ENCODE measurements at places on chromosomes 7 and 10.

DNA sequence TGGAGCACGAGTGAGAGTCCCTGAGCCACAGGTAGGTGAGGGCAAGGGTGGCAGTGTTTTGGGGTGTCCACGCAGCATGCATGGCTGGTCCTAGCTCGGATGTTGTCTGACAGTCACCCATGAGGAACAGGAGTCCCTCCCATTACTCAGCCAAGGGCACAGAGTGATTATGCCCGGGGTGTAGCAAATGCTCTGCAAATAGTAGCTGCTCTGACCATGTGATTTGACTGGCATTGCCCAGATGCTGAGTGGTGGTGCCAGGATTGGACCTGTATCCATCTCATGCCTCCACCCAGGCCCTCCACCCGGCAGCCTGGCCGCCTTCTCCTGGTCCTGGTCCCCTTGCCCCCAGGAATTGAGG lies 150.8 kb downstream of the GRK5 start:
- no peak for DNase-seq

GRCh38 chr7:258476-259190 lies 31.3 kb upstream of the FOXL3 start:
- DNase-seq: no peak

DNA sequence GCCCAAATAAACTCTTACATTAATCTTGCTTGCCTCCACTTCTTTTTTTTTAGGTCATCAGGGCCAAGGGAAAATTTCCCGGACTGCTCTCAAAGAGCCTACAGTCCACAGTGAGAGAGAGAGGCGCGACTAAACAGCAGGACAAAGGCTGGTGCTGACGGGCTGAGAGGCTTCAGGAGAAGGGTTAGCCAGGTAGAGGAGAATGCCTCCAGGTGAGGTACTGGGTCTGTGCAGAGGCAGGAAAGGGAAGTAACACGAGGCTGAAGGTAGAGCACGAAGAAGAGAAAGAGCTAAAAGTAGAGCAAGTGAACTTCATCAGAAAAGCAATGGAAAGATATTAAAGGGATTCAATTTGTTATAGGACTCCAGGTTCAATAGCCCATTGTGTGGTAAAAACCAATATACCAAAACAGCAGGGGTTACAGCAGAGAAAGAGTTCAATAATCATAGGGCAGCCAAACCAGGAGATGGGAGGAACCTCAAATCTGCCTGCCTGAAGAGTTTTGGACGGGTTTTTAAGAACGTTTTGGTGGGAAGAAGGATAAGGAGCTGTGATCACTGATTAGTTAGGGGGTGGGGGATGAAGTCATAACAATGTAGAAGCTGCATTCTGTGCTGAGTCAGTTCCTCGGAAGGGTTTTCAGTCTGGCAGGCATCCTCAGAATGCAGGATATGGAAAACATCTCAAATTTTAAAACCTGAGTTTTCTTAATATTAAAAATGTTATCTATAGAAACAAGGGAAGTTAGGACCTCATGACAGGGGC lies 171.5 kb downstream of the AKR1D1 start:
- DNase-seq: no peak

DNA sequence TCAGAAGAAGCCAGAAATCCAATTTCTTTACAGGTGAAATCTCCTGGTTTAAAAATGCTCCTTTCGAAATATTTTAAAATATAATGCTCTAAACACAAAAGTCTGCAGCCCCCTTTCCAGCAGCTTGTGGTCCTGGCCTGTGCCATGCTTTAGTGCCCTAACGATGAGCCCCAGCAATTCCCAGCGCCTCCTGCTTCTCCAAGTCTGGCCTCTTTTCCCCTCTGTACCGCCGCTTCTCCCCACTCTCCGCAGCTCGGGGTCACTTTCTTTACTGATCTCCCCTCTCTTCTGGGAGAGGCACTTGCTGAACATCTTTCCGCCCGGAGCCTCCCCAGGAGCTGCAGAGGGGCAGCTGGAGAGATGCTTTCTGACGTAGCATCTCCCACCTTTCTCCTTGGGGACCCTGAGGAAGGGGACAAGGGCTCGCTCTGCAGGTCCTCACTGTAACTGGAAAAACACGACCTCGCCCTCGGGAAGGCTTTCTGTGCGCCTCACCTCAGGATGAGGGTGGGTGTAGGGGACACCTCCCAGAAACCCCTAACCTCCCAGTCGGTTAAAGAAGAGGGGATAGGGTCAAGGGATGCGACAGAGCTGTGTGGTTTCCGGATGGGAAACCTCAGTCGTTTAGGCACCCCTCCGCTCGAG lies 565 bp upstream of the INA start:
- DNase-seq: no peak

- no peak for DNase-seq
Measured at GRCh38 chr7:18226598-18226997, 199.0 kb upstream of the PRPS1L1 start.

- no peak for DNase-seq
Measured at GRCh38 chr7:31815796-31816195, 128.8 kb downstream of the PPP1R17 start.

GRCh38 chr7:127632276-127632910 lies 14.5 kb upstream of the PAX4 start:
- DNase-seq: no peak

DNA sequence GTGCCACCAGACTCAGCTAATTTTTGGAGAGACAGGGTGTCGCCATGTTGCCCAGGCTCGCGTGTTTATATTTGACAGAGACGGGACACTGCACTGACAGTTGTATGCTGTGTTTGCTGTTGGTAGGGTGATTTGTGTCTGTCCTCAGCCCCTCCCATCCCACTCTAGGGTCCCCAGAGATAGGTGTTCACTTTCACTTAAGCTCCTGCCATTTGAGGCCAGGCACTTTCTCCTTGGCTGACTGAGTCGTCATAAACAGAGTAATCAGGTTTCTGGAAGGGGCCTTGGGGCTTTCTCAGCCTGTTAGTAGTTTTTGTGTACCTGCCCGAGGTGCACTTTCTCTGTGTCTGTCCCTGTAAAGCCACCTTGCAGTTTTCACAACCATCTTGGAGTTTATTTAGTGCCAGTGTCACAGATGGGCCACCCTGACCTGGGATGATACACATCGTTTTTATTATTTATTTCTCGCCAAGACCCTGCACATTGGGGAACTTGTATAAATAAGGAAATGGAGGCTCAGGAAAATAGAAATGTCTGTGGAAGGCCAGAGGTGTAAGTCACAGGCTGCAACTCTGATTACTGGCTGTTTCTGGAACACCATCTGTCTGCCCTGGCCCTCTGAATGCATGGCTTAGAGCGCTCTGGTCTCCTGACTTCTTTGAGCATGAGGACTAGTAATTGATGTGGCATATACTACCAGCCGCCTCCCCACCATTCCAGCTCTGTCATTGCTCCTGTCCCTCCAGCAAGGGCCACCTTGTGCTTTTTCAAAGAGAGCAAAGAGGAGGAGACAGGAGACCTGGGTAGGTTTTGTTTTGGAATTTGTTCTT lies 81.9 kb upstream of the PDCD4 start:
- DNase-seq: no peak

DNA sequence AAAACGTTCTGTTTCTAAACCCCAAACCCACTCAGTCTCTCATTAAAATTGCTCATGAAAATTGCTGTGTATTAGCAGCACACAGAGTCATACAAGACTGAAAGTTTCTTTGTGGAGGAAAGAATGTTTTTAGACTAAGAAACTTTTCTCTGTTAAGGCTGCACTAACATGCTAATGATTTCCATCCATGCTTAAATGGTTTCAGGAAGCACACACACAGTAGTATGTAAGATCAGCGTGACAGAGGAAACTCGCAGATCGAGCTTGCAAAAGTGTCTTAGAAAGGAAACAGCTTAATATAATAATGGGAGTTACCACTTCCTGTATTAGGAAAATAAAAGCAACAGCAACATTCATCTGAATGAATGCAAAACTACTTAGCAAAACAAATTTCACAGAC lies 112.7 kb downstream of the ICA1 start:
- no peak for DNase-seq

GRCh38 chr10:86848747-86849146 lies 92.3 kb downstream of the BMPR1A start:
- no peak for DNase-seq

GRCh38 chr7:44673324-44673723 lies 66.9 kb downstream of the OGDH start:
- DNase-seq: no peak

DNA sequence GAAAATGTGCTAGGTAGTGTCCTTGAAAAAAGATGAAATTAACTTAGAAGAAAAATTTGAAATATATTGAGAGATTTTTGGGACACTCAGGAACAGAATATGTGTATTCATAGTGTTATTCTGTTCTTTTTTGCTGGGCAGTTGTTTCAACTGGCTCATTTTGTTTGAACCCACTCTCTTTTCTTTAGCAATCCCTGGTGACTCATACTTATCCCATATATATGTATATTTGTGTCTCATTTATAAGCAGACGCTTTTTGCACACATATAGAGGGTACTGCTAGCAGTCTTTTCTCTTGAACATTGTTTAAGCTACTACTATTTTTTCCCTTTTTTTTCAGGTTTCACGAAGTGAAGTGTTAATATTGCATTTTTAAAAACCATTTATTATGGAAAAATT lies 1.9 kb downstream of the EXOC6 start:
- DNase-seq: no peak

DNA sequence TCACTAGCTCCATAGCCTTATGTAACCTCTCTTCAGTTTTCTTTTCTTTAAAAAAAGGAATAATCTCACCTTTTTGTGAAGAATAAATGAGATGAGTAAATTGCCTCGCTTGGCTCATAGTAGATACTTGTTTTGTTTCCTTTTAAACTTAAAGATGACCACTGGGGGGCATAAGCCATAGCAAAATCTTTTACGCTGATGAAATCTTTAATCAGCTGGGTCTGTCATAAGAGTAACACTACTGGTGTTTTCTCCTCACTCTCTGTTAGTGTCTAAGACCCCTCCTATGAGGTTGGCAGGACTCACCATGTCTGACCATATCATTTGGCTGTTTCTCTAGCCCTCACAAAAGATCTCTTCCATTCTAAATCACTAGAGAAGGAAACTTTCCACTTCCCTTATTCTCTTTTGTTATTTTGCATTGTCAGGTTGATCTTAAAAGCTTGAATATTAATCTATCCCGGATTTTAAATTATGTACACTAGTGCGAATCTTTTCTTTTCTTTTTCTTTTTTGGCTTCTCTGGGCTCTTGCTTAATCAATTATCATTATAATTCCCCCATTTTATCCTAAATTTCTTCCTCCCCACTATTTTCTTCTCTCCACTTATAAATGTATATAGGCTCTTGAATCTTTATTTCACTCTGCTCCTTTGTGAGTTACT lies 12.5 kb downstream of the STAG3 start:
- no peak for DNase-seq

DNA sequence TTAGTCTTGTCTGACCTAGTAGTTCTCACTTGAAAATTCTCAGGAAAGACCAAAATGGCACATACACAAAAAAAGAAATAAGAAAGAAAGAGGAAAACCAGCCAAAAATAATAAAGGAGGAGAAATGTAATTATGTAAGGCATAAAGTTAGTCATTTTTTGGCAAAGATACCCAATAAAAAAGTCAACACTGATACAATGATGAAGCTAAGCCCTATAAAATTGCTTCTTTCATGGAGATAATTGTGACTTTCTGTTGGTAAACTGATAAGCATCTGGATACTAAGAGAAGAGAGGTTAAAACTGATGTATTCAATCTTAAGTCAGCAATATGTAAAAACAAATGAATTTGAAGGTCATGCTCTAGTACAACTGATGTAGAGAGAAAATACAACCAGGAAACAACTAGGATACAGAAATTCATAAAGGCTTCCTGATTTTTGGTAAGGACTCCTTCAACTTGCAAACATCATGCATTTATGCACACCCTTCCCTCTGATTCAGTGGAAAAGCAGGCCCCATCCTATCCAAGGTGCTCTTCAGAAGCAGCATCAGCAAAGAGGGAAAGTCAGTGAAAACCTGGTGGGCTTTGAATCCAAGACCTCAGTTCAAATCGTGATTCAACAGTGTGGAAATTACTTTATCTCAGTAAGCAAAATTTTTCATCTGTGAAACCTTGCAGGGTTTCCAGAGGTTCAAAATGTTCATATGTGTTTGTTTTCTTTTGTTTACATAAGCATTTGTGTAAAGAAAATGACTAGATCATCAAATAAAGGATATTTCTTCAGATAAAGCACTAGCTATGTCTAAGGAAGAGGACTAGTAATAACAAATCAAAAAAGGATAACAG lies 32.6 kb downstream of the IMMP2L start:
- DNase-seq: no peak

- DNase-seq: no peak
Measured at GRCh38 chr10:28179006-28179742, 123.7 kb downstream of the MPP7 start.

DNA sequence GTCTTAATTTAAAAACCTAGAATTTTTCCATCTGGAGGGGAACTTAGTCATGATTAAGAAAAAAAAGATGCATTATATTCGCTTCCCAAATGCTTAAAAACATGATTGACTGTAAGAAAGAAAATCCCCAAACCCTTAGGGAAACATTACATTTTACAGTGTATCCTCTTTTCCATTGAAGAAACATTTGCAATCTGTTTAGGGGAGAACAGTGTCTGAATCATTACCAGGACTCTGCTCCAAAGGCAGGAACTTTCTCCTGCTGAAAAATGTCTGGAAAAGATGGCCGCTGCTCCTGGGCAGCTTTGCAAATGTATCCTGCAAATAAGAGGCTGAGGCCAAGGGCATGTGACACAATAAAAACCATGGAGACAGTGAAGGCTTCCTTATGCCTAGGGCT lies 173.7 kb downstream of the BUB3 start:
- no peak for DNase-seq

DNA sequence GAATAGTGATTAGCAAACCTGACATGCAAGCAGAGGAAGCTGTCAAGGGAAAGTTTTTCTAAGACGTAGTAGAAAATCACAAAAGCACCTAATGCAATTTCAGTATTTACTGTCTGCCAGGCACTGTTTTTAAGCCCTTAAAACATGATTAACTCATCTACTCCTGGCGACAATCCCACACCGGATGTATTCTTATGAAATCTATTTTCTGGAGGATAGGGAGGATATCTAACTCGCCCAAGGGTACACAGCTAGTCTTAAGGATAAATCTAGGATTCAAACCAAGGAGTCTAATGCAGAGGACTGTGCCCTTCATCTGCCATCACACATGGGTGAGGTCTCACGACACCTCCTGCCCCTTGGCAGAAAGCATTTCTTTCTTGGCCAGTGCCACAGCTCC lies 47.8 kb upstream of the FIGNL1 start:
- DNase-seq: no peak

DNA sequence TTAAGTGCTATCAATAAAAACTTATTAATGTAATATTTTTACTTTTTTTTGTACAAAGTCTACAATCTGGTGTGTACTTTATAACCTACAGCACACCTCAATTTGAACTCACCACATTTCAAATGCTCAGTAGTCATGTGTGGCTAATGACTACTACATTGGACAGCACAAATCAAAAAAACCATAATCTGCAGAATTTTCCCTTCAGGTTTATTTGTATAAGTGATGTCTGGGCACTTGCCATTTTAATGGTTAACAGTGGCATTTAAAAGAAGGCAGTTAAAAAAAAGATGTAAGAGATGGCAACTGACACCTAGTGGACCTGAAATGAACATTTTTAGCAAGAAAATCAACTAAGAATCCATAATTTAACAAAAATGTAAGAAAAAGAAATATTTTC lies 124.6 kb upstream of the NRBF2 start:
- DNase-seq: no peak
